ENCODE measurements at places on chromosomes 1 and 21.

DNA sequence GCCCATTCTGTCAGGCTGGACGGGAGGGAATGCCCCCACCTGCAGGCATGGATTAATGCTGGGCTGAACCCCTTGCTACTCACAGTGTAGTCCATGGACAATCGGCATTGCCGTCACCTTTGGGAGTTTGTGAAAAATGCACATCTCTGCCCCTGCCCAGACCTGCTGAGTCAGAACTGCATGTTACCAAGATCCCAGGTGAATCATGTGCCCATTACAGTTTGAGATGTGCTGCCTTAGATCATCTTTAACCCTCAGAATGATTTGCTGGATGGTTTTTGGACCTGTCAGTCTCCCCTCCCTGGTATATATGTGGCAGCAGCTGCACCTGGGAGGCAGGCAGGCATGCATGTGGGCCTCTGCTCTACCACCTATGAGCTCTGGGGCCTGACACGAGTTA is 15.0 kb downstream of the HTR6 start:
- DNase-seq = no peak

- DNase-seq = no peak
Measured at GRCh38 chr1:115118086-115118485, 28.8 kb upstream of the TSPAN2 start.

DNA sequence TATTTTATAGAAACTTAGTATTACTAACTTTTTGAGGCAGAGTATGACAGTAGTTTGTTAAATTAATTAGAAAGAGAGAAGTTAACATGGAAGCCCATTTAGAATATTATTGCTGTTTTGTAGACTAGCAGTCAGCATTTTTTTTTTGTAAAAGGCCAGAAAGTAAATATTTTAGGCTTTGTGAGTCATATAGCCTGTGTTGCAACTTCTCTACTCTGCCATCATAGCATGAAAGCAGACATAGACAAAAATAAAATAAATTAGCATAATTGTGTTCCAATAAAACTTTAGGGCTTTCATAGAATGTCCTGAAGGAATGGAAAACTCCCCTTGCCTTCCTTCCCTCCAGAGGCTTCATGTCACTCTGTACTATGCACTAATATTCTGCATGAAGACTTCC is 12.3 kb upstream of the RGS4 start:
- DNase-seq = no peak

- no peak for DNase-seq
Measured at GRCh38 chr1:9211291-9211811, 23.2 kb upstream of the H6PD start.

DNA sequence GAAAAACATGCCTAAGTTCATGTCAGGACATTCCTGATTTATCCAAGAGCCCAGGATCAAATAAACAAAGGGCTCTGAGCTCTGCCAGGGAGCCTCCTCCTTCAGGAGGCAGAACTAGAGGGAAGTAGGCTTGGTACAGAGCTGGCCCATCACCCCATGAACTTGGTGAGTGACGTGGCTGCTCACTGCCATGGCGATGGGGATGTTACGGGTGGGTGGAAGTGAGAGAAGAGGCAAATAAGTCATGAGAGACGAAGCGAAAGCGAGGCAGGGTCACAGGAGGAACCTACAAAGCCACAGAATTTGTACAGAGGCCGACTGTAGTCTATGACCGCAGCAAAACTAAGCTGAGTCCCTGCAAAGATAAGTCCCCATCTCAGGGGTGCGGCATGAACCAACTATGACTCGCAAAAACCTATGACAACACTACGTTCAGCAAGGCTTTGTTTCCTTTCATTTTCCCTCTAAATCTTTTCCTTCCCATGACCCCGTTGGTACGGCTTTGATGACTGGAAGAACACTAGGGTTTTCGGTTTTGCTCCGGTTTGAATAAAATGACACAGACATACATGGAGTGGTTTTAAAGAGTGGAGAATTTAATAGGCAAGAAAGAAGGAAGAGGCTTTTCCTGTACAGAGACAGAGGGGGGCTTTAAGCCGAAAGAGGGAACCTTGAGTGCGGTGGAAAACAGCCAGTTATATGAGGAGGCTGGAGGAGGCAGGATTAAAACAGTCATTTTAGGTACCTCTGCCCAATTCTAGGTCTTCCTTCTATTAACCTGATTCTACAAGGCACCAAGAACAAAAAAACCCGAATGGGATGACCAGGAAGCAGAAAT is 74.1 kb downstream of the CD46 start:
- peak; percentile 58 for DNase-seq

DNA sequence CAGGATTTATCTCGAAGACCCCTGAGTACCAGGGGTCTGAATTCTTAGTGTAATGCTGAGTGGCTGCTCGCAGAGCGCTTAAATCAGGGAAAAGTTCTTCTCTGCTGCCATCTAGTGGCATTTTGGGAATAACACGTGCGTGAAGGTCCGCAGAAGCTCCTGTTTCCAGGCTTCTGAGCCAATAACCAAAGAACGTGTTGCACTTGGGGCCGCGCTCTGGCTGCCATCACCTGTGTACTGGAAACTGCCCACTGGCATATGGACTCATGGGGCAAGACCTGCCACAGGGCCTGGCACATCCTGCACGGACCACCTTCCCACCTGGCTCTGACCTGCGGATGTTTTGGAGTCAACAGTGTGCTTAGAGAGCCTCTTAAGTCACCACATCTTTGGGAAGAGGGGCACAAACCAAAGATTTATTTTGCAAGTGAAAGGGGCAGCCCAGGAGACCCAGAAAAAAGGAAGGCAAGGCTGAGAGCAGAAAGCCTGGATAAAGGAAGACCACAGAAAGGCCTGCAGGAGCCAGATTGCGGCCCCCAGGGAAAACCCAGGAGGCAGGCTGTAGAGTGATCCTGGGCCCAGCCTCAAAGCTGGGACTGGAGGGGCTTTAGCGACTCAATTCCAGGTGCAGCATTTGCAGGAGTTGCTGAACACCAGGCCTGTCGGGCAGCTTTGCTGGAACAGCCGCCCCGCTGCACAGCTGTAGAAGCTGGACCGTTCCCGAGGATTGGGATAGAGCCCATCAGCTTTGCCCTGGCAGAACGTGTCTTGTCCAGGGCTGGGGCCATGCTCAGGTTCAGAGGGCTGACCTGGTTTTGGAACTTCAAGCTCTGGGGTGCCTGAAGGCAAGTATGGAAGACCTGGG is 13.0 kb downstream of the CHIT1 start:
- DNase-seq = peak; percentile 46

- DNase-seq = no peak
Measured at GRCh38 chr1:156709757-156710489, 4.5 kb upstream of the CRABP2 start.

- DNase-seq = no peak
Measured at GRCh38 chr1:154288661-154289060, 16.2 kb downstream of the HAX1 start.

DNA sequence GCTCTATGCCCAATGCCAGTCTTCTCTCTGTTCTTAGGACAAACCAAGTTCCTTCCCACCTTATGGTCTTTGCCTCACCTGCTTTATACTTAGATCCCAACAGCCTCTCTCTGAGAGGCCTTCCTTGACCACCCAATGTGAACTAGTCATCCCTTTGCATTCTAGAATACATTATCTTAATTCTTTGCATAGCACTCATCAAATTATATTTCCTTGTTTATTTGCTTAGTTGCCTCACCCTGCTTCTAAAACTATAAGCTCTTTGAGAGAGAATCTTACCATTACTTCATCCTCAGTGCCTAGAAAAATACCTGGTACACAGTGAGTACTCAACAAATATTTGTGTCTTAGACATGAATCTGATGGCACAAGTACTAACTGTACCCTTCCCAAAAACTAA is 8.0 kb downstream of the PIGP start:
- no peak for DNase-seq

DNA sequence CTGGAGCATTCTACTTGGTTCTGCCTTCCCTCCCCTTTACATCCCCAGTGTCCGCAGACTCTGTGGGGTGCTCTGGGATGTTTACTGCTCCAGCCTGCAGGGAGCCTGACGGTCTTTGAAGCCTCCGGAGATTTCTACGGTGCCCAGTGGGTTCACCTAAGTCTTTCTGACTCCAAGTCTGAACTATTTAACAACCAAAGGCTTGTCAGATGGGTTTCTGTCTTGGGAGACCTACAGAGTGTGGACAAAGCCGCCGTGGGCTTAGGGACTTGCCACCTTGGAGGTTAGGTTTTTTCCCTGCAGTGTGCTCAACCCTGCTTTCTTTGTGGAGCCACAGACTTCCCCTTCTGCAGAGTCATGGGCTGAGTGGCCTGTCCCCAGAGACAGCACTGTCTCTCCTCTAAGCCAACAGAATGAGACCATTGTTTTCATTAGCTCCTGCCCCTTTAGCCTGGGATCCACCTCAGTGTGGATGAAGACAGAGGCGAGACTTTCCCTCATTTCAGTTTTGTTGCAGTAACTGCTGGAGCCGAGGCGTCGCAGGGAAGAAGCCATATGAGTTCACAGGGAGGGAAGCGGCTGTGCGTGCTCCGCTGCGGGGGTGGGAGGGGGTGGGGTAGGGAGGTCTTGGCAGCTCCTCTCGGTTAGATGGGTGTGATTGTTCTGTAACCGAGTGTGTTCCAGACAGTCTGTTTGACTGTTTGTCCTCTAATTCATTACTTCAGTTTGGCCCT is 120.7 kb downstream of the CNIH3 start:
- peak; percentile 40 for DNase-seq

DNA sequence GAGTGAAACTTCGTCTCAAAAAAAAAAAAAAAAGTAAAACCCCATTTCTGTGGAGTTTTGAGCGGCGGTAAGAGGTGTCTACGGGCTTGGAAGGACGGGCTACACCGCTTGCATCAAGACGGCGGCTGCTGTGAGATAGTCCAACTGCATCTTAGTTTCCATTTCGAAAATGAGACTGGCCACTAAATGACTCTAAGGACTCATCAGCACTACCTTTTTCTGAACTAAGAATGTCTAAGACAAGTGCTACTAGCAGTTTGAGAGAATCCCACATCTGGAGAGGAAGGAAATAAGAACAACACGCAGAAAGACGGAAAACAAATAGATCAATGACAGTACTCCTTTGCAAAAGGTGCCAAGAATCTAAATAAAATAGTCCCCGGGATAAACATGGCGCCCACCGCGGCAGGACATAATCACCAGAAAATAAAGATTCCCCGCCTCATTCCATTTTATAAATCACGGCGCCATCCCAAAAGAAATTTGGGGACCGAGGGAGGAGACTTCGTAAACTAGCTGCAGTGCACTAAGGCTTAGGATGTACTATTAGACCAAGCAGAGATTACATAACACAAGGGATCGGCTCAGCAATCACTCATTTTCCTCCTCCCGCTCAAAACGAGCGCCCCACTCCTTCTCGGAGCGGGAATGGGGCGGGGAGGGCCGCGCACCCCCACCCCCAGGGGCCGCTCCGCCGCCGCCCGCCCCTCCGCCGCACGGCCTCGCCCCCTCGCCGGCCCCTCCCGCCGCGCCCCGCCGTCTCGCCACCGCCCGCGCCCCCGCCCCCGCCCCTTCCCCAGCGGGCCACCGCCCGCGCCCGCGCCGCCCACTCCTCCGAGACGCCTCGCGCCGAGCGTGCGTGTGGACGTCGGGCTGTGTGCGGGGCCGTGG is 1.1 kb downstream of the POGZ start:
- DNase-seq = no peak

GRCh38 chr1:212680680-212681389 is 18.8 kb downstream of the BATF3 start:
- no peak for DNase-seq

- DNase-seq = no peak
Measured at GRCh38 chr1:247551721-247552120, 2.8 kb downstream of the GCSAML start.

DNA sequence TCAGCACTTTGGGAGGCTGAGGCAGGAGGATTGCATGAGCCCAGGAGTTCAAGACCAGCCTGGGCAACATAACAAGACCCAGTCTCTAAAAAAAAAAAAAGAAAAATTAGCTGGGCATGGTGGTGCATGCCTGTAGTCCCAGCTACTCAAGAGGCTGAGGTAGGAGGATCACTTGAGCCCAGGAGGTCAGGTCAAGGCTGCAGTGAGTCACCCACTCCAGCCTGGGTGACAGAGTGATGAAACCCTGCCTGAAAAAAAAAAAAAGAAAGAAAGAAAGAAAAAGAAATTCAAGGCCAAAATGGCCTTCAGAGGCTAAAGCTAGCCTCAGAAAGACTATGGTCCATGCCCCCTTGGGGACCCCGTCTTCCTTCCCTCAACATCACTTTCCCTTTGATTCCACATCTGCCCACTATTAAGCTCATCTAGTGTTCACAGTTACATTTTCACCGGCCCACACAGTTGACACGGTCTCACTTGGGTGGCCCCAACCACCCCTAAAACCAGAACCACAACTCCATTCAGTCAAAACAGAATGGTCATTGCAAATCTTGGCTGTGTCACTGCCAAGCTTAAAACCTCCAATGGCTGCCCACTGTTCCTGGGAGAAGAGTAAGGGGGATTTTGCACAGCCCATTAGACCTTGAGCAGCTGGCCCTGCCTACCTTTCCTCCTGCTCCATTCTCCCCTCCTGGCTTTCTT is 2.1 kb upstream of the CAPN8 start:
- DNase-seq = no peak

DNA sequence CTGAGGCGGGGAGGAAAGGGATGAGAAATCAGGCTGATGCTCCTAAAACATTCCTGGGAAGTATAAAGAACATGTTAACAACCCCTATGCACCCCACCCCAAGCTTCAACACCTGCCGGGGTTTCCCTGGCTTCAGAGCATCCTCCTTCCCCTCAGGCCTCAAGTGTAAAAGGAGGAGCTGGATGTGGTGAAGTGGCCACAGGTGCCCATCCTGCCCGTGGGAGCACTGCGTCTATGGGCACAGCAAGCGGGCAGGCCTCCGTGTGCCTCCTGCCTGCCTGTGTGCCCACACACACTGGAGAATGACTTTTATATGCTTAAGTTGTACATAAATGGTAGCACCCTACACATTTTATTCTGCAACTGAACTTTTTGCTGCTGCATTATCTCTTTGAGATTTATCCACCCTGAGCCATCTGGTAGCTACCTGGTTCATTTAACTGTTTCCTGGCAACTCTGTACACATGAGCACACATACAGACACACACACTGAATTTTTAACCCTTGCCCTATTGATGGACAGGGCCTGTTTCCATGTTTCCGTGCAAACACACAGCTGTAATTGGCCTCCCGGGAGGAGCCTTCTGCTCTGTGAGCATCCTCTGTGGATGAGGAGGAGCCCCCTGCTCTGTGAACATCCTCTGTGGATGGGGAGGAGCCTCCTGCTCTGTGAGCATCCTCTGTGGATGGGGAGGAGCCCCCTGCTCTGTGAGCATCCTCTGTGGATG is 13.4 kb upstream of the FTCD start:
- no peak for DNase-seq

DNA sequence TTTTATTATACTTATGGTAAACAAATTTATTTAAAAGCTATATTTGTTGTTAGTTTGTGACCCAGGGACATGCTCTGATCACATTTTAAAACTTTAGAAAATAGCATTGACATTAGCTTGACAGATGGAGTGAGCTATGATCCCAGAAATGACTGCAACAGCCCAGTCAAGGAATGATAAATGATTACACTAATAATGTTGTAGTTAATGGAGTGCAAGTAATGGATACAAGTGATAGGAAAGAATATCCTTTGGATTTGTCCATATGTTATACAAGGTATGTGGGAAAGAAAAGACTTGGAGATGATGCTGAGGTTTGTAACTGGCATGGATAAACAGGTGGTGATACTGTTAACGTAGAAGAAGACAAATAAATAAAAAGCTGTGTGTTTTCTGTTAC is 1908.7 kb downstream of the MRPL39 start:
- no peak for DNase-seq

- no peak for DNase-seq
Measured at GRCh38 chr1:155085504-155086127, 7.0 kb downstream of the EFNA3 start.

- DNase-seq = no peak
Measured at GRCh38 chr1:162881590-162881989, 20.6 kb upstream of the CCDC190 start.

GRCh38 chr1:197850042-197850441 is 52.4 kb upstream of the C1orf53 start:
- DNase-seq = no peak

- no peak for DNase-seq
Measured at GRCh38 chr1:21680918-21681317, 11.8 kb upstream of the RAP1GAP start.

Data from GM12892 (cell line).